NT2/D1 (cell line): ENCODE measurements at places on chromosomes 16 and 17.

DNA sequence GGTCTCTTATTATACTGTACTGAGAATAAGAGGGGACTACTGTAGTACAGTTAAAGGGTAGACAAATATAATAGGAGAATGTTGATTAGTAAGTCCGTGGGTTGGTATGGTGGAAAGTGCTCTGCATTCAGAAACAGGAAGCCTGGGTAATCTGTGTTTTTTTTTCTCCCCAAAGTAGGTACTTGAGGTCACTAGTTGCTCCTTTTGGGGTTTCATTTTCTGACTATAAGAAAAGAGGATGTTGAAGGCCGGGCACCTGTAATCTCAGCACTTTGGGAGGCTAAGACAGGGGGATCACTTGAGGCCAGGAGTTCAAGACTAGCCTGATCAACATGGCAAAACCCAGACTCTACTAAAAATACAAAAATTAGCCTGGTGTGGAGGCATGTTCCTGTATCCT, 42.0 kb upstream of the MMD start:
- no peak for DNase-seq

GRCh38 chr17:82022310-82022980, at the start of gene CENPX:
Gene CENPX (minus strand): TSS chr17:82022878. CDS start chr17:82022861, 17 bp downstream.
- DNase-seq: no peak

DNA sequence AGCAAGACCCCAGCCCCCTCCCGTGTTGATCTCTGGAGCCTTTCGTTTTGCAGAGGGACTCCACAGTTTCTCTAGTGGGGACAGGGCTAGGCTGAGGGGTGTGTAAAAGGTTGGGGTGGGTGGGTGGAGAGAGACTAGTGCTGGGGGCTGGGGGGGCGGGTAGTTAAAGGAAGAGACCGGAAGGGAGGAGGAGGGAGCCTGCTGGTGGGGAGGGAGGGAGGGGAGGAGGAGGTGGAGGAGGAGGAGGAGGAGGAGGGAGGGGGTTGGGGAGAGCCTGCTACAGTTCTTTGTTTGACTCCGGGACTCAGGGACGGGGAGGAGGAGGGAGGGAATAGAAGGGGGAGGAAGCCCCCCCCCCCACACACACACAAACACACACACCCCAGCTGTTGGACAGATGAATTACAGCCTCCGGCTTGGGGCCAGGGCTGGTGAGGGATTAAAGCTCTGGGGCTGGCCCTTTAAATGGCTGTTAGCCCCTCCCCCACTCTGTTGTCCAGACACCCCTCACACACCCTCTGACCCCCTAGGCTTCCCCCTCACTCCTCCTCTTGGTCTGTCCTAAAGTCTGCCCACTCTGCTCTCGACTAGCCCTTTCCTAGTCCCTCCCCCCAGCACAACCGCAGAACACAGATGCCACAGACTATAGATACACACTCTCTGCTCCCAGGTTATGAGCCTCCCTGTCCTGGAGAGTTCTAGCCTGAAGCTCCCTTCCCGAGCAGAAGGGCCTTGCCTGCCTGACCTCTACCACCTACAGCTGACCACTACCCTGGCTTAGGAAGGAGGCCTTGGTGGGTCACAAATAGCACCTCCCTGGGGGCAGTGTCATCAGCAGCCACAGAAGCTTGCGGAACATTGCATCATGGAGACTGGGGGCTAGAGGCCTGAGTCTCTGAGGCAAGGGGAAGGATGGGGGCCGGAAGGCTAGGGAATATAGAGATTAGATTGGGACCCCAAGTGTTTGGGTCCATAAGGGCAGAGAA, 4.4 kb downstream of the KDM6B start:
- no peak for DNase-seq

- DNase-seq: no peak
Measured at GRCh38 chr17:33983824-33984574, 271.1 kb upstream of the CCL2 start.

DNA sequence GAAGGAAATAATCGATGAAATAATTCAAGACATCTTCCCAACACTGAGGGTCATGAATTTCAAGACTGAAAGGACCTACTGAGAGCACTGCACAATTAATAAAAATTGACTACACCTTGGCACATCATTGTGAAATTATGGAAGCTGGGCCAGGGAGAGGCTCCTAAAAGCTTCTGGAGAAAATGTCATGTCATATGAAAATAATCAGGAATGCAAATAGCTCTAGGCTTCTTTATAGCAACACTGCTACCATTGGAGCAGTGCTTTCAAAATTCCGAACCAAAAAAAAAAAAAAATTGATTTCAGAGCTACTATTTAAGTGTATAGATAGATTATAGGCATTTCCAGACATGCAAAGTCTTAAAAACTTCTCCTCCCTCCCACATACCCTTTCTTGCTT, 6.4 kb upstream of the ALOX15B start:
- no peak for DNase-seq

DNA sequence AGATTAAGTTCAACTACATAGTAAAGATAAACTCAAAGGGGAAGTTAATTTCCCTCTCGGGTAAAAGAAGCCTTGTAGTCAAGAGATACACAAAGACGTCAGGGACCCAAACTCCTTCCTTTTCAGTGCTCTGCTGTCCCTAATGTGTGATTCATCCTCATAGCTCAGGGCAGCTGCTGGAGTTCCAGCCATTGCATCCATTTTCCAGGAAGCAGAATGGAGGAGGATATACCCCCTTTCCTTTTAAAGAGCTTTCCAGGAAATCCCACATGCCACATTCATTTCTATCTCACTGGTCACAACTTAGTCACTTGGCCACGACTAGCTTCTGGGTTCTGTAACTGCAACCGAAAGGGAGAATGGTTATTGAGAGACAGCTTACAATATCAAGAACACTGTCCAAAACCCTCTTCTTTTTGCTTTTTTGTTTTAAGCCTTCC, 95.3 kb downstream of the SOCS1 start:
- no peak for DNase-seq

DNA sequence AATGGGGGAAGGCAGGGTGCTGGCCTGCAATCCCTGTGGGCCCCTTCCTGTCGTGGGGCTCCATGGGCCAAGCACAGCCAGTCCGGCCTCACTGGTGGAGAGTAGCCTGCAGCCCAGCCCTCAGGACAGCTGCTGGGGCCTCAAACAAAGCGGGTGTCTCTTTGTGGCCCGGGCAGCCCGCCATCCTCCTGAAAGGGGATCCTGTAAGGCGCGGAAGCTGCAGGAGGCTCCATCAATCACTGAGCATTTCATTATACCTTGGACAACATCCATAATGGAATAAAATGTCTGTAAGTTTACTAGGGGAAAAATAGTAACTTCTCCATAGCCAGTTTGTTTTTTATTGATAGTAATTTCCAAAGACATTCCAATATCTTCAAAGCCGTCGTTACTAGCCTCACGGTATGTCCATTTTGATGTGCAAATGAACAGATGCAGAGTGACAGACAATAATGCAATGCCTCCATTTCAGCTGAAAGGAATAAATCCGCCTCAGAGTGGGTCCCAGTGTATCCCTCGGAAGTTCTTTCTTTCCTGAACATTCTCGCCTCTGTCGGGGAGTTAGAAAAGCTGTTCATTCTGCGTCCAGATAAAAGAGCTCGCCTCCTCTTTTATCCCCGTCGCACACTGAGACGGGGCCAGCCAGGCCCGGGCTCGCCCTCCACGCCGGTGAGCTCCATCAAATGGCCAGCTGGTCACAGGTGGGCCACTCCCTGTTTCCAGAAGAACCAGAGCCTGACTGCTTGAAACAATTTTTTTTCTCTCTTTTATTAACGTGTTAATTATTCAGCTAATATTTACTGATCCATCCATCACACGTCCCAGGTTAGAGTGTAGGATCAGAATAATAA, 14.4 kb downstream of the WSCD1 start:
- DNase-seq: no peak

DNA sequence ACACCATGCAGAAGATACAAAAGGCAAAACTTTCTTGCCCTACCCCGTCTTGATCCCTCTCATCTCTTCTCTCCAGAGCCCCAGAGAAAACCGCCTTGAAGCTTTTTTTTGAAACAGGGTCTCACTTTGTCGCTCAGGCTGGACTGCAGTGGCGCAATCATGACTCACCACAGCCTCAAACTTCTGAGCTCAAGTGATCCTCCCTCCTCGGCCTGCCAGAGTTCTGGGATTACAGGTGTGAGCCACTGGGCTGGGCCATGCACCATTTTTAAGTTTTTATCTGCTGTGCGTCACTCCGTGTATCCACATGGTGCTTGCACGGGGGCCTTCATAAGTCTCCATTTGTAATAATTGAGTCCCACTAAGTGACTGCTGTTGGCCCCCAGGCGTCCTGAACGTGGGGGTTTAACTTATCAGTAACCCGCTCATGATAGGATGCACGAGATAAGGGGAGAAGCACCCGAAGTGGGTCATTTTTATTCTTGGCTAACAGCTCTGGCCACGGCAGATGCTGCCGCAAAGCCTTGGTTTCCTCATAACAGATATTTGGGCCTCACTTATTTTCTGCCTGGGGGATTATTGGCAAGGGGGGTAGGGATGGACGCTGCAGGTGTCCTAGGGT, 8.6 kb downstream of the DNAH17 start:
- DNase-seq: no peak

DNA sequence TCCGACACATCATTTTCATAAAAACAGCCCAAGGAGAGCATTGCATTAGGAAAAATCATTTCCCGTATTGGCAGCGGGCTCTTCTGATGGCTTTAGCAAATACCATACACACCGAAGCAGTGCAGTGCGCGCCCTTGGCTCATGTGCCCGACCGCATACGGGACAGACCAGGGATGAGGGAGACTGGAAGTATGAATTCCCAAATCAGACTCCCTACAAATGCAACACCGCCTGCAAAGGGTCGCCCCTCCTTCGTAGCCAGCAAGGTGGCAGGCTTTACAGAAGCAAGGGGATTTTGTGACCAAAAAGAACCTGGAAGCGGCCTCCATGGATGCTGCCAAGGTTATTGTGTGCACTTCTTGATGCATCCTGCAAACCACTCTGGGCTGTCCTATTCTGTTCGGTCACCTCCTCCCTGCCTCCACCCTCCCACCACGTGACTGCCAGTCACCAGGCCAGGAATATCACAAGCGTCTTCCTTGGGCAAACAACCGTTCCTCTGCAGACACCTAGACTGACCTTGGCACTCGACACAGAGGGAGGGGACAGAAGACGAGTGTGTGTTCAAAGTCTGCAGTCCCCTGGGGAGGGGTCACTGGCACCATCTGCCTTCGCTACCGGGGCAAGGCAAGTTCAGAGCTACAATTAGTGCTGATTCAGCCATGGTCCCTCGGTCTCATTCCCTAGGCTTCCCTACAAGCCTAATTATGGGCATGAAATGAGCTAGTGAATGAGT, 460.4 kb downstream of the SLC39A11 start:
- DNase-seq: no peak

GRCh38 chr16:19288872-19289799, 3.6 kb downstream of the CLEC19A start:
- no peak for DNase-seq

- DNase-seq: no peak
Measured at GRCh38 chr17:20203018-20203417, 193.9 kb downstream of the SPECC1 start.

- no peak for DNase-seq
Measured at GRCh38 chr16:22381392-22381791, 7.0 kb upstream of the CDR2 start.

DNA sequence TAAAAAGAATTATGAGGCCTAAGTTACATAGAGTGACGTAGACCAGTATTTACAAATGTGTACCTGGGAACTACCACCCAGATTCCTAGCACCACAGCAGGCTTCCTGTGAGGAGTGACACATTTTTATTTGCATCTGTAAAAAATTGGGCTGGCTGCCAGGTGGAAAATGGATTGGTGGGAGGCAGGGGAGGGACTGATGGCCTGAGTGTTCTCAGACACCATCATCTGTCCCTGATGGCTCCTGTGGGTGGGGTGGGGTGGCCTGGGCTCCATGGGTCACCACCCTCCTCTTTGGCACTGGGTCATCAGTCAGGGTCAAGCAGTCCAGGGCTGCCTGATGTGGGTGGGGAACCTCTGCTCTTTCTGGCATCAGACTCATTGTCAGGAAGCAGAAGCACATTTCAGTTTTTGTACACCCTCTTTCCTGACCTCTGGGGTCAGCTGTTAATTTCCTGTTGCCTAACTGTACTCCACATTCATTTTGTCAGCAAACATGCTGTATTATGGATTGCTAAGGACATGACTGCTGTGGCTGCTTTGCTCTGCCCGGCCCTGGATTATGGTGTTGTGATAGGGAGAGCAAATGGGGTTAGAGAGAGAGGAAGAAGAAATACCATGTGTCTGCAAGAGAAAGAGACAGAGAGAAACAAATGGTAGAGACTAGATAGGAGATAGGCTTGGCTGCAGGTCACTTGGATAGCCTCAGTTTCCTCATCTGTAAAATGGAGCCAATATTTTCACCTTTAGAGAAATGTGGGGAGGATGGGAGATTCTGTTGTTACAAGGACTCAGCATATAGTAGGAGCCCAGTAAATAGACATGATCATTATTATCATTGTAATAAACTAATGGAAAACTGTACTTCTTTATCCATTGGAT, 11.6 kb upstream of the MFAP4 start:
- DNase-seq: no peak

- DNase-seq: no peak
Measured at GRCh38 chr17:19343671-19344151, 18.8 kb downstream of the B9D1 start.

GRCh38 chr17:57524839-57525568, 220.1 kb downstream of the CCDC182 start:
- DNase-seq: no peak

GRCh38 chr17:9209781-9210370, 188.6 kb downstream of the NTN1 start:
- DNase-seq: no peak

DNA sequence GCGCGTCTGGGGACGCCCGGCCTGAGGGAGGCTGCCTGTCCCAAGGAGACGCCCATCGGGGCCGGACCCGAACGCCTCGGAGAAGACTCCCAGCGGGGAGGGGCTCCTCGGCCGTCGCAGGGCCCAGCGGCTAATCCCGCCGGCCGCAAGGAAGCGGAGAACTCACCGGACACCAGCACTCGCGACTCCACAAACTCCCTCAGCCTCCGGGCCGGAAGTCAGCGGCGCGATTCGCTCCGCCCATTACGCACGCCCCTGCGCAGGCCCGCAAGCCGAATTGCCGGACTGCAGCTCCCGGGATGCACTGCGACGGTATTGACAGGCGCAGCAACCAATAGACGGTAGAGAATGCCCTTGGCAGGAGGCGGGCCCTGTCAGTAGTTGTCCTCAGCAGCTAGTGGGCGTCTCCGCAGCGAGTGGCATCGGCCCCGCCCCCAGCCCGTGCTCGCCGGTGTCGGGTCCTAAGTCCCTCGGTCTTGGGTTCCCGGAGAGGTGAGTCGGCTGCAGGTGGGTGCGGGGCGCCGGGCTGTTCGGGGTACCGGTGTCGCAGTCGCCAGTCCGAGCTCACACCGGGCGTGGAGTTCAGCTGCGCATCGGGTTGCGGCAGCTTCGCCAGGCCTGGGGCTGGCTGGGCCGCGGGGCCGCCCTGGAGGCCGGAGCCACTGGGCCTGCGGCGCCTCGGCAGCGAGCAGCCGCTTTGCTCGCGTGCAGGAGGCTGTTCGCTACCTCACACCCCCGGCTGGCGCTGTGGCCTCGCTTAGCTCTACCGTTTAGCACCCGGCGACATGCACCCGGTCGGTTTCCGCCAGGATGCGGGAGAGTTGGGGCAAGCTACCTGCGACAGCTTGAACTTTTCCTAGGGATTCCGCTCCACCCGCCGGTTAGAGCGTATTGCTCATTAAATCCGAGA, at the start of the genes ZNF174 and ZSCAN32:
TSS of gene ZNF174 (plus strand) at position 437 of the 910 bp plus-strand sequence. CDS start 790 bp downstream, outside the sequence.
TSS of gene ZSCAN32 (minus strand) at position 226 of the 910 bp plus-strand sequence. CDS start 3,447 bp downstream, outside the sequence.
- peak; percentile 99 for DNase-seq
